Suppressor macrophage treated with lipopolysaccharide for 1 hour (primary cell): ENCODE measurements at places on chromosomes 12 and 14.

DNA sequence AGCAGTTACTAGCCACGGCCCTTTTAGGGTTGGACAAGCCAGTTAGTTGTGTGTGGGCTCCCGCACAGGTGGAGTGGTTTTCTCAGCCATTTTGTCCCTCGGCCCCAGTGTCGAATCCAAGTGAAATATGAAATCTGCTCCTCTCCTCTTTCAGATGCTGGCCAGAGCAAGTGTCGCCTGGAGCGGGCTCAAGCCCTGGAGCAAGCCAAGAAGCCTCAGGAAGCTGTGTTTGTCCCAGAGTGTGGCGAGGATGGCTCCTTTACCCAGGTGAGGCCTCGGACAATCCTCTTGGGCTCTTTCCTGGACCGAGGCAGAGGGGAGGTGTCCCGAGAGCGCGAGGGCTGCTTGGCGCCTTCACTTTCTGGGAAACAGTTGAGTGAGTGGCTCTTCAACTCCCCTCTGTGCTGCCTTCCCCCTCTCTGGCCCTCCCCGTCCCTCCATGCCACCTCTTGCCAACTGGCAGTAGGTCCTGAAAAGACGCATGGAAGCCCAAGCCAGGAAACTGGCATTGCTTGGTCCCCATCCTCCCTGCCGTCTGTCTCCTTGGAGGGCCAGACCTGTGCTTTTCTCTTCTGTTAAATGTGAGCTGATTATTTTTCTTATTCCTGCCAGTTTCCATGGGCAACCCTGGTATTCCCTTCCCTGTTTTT lies 74.2 kb downstream of the SMOC1 start:
- no peak for DNase-seq

DNA sequence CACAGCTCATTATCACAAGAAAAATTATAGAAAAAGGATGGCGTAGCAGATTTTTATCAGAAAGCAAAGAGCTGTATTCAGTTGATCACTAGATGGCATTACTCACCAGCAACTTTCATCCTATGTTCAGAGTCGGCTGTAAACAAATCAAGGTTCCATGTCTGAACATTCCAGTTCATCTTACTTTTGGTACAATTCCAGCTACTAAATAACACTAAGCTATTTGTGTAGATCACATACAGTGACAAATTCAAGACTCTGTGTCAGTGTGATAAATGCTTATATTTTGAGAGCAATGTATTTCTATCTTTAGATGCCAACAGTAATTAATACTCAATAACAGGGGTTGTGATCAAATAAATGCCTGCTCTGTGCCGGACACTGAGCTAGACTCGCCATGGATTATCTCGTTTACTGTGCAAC lies 30.1 kb downstream of the NRDE2 start:
- peak; percentile 54 for DNase-seq

GRCh38 chr14:95525999-95526398 lies 8.9 kb upstream of the GLRX5 start:
- DNase-seq: no peak

DNA sequence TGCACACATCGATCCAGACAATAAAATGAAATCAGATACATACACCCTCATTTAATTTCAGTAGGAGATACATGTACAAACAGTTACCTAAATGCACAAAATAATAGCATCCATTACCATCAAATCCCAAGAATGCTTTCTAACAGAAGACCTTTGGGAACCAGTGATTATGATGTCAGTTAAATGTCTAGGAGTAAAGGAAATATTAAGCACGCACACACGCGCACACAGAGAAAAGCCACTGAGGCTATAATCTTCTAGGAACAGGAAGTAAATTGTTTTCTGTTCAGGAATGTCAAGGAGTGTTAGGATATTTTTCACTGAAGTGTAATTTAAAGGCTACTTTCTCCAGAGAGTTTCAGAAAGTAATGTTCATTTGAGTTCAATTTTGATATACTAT lies 250.1 kb downstream of the MDGA2 start:
- DNase-seq: no peak

GRCh38 chr14:75738192-75738591 lies 77.1 kb downstream of the TTLL5 start:
- DNase-seq: no peak

DNA sequence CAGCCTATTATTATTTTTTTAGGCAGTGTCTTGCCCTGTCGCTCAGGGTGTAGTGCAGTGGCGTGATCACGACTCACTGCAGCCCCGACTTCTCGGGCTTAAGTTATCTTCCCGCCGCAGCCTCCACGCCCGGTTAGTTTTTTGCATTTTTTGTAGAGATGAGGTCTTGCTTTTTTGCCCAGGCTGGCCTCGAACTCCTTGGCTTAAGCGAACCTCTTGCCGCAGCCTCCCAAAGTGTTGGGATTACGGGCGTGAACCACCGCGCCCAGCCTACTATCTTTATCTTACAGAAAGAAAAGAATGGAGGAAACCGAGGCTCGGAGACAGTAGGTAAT lies 507 bp upstream of the PTPN11 start:
- no peak for DNase-seq

DNA sequence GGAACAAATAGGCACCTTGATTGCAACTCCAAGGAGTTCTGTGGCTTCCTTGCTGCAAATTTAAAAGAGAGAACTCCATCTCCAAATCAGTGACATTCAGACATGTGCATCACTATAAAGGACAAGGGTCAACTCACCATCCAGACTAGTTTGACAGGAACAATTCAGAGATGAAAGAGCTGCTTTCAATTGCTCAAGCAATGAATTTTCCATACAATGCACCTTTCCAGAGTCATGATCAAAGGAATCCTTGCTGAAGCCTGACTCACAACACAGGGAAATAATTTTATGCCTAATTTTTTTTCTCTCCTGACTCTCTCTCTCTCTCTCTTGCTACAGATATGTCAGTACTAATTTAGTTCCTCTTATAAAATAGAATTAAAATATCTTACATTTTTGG lies 380.5 kb upstream of the GARIN6 start:
- DNase-seq: no peak

- DNase-seq: peak; percentile 42
Measured at GRCh38 chr12:54650409-54650808, 2.2 kb upstream of the DCD start.

- DNase-seq: no peak
Measured at GRCh38 chr14:61569308-61569707, 126.0 kb upstream of the HIF1A start.

GRCh38 chr14:48274826-48275225 lies 599.4 kb upstream of the MDGA2 start:
- DNase-seq: no peak

- peak; percentile 70 for DNase-seq
Measured at GRCh38 chr12:54220092-54220557, 31.3 kb upstream of the SMUG1 start.

DNA sequence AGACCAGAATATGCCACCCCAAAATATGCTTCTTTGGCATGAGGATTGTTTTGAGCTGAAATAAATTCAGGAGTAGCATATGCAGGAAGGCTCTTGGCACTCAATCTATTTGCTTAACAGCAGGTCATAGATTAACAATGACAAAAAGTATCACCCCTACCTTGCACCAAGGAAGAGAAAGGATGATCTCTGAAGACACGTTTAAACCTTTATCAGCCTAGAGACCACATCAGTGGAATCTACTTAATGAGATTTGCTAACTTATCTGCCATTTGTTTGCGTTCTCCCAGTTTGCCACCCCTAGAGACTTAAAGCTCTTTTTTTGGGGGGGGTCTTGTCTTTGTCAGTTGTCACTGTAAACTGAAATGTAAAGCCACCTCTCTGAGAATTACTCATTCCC lies 1278.7 kb upstream of the USP15 start:
- DNase-seq: no peak

DNA sequence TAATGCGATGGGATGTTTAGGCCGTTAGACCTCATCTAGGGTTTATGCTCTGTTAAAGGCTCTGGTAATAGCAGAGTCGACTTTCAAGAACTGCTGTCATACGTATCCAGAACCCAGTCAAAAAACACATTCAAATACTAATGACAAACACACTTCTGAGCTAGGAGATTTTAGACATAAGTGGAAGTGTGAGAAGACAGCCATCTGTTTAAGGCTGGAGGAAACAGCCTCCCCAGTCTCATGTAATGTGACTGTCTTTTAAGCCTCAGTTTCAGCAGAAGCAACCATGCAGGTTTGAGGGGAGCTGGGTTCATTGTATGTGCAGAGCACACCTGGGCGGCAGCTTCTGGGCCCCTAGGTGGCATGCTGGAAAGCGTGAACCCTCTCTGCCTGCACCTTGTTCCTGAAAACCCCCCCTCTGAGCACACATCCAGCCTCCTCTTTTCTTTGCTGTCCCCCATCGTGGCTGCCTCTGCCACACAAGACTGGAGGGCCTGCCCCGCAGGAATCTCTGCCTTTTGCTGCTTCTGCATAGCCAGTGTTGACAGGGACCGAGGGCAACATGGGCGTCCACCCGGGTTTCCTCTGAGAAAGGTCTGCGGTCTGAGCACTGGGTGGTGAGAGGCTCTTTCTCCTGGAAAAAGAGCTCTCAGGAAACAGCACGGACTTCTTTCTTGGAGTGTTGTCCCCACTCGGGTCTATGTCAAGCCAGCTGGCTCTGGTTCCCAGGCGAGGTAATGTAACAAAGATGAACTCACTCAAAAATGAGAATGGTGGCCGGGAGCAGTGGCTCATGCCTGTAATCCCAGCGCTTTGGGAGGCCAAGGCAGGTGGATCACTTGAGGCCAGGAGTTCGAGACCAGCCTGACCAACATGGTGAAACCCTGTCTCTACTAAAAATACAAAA lies 11.6 kb downstream of the WNT5B start:
- DNase-seq: no peak

DNA sequence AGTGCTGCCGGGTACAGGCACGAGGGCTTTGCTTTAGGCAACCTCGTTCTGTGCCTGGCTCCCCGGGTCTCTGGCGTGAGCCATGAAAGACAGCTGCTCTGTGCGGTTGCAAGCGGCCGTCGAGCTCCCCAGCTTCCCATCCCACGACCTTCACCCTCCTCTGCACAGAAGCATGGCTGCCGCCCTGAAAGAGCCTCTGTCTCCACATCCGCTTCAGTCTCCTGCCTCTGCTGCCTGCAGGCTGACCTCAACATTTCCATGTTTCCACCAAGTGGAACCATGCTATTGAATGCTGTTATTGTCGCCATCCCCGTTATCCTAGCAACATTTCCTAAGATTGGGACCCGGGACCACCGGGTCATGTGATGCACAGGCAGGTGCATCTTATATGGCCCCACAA lies 57.1 kb downstream of the KDM2B start:
- no peak for DNase-seq

DNA sequence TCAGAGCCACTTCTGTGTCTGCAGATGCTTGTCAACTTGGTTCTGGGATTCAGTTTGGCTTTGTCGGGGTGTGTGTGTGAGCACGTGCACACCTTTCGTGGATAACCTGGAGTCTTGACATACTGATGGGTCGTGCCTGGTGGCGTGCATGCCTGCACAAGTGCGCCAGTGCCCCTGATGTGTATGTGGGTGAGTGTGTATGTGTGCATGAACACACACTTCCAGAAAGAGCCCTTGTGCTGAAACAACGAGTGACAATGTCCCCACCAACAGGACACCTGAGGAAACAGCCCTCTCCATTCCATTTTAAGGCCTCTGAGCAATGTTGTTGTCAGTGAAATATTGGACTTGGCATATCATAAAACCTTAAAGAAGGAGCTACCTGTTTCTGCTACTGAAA lies 53.9 kb downstream of the SMUG1 start:
- DNase-seq: no peak

- DNase-seq: peak; percentile 31
Measured at GRCh38 chr12:127809275-127809674, 457.7 kb upstream of the TMEM132C start.

GRCh38 chr14:99707921-99708320 lies 23.8 kb downstream of the CYP46A1 start:
- no peak for DNase-seq

- DNase-seq: no peak
Measured at GRCh38 chr14:101928415-101928841, 35.9 kb upstream of the DYNC1H1 start.

GRCh38 chr12:87676731-87677130 lies 352.5 kb downstream of the C12orf50 start:
- DNase-seq: no peak

DNA sequence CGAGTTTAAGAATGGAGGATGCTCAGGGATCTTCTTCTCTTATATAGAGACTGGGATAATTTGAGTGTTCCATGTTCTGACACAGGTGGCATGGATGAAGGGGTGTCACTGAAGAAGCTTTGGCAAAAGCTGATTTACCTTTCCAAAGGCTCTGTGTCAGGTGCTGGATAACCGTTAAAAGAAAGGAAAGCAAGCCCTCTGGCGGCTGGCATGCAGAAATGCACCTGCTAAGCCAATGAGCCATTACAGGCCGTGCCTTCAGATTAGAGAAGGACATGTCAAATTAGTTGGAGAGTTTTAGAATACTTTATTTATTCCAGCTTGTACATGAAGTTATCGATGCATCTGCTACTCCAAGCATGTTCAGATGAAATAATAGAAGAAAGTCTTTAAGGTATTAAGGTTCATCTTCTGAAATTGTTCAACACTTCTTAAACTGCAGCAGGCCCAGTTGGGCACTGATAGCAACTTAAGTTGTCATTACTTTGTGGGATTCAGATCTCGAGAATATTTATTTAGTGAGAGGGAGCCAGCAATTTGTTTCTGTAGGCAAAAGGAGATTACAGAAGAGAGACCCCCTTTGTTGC lies 678.2 kb downstream of the NRXN3 start:
- DNase-seq: peak; percentile 42

DNA sequence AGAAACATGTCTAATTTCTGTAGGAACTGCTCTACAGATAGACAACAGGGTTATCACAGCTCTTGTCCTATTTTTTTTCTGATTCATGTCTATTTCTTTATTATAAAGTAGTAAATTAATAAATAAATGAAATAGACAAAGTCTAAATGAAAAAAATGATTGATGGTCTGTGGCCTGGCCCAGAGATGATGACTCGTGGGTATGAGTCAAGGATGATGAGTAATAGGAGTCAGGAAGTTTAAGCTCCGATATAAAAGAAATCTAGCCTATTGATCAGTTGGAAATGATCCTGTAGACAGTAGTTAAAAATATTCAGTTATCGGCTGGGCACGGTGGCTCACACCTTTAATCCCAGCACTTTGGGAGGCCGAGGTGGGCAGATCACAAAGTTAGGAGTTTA lies 90.6 kb upstream of the RTL1 start:
- peak; percentile 66 for DNase-seq

- no peak for DNase-seq
Measured at GRCh38 chr14:57609192-57610075, 115.8 kb upstream of the CCDC198 start.

- DNase-seq: no peak
Measured at GRCh38 chr14:52399921-52400595, 85.9 kb downstream of the PTGER2 start.

DNA sequence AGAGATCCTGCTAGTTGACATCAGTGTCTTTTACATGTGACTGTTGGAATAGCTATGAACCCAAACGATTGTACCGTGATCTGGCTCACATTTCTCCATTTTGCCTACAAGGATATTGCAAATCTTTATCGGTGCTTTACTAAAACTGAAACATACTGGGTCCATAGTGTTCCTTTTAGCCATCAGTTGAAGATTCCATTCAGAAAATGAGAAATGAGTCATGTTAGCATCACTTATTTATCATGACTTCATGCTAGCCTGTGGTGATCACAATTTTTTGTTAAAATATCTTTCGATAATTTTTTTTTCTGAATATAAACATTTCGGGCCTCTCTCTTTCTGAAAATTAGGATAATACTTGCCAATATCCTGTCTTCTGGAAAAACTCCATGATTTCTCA lies 210.3 kb downstream of the EGLN3 start:
- DNase-seq: no peak
